ENCODE measurements at places on chromosomes 5 and 9.
A peak's percentile ranks its signal among the peaks of the same experiment; 100 is the strongest.

DNA sequence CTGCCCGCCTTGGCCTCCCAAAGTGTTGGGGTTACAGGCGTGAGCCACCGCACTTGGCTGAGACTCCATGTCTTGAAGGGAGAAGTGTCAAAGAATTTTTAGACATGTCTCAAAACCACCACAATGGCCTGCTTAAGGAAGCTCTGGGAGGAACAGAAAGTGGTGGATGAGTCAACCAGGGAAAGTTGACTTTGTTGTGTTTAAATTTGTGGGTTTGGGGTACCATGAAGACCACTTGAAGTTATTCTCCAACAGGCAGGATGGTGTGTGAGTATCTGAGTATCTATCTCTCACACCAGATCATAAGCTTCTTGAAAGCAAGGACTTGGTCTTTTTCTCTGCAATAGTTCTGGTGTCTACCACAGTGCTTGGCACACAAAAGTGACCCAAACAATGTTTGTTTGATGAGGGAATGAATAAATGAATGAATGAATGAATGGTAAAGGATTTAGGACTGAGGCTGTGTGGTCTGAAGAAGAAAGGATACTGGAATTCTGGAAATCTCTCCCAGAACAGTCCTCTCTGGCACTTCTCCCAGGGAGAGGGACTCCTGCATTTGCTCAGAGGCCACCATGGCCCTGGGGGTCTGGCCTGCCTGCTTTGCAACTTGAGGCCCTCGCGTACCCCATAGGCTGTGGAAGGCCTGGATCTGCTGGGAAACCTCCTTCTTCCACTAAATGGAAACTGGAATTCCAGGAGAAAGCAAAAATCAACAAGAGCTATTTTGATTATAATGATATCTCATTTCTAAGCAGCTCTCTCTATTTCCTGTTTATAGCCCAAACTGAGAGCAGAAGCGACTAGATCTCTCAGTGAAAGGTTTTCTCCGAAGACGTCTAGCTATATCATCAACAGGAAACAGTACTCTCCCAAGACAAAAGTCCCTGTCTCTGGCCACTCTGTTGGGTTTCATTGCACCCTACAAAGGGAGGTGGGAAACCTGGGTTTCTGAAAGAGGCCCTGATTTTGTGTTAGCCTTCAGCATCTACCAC, 187.9 kb downstream of the PALM2AKAP2 start:
- H3K4me3 ChIP-seq = no peak overlapping the region
- peaks cover 14% of the 10 kb centered on the region for H3K4me1 ChIP-seq
- H3K27me3 ChIP-seq = no peaks in the 10 kb centered on the region
- DNase-seq = no peak
- H3K27ac ChIP-seq = peak overlapping the region; percentile 64

DNA sequence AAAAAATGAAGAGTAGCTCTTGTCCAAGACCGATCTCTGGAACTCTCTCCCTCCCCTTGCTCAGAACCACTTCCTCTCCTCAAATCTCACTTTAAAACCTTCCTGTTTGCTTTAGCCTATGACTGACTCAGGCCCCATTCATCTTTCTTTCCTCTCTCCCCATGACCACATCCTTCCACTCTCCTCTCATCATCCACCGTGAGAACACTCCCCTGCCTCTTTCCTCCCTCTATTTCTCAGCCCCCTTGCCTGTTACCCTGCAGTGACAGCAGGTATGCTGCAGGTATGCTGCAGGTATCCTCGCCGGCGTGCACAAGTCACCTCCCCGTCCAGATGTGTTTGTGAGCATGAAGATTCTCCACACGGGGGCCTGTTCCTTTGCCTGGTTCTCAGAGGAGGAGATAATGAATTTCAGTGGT, 505.3 kb downstream of the CCDC171 start:
- peaks cover 23% of the 10 kb centered on the region for H3K4me1 ChIP-seq
- no peaks in the 10 kb centered on the region for H3K36me3 ChIP-seq
- H3K4me3 ChIP-seq = no peak overlapping the region

DNA sequence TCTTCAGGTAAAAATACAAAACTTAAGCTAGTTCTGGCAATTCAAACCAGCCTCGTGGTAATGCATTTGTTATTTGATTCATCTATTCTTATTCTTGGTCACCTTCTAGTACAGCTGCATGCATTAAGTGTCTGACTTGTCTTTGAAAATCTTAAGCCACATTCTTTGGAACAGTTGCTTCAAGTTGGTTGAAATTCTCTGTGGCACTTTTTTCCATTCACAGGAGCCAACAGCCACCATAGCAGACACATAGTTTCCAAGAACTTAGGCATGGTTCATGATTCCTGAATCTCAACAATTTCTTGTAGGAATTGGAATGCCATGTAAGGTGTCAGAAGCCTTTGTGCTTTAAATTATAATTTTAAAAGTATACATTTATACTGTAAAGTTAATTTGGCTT, 47.4 kb upstream of the MEF2C start:
- H3K36me3 ChIP-seq = no peaks in the 10 kb centered on the region
- H3K27me3 ChIP-seq = no peaks in the 10 kb centered on the region
- DNase-seq = no peak
- peaks cover 9% of the 10 kb centered on the region for H3K4me1 ChIP-seq
- H3K27ac ChIP-seq = no peak overlapping the region
- H3K4me3 ChIP-seq = no peak overlapping the region

GRCh38 chr5:78483809-78484521, 123.5 kb downstream of the SCAMP1 start:
- DNase-seq = no peak
- H3K36me3 ChIP-seq = peaks cover 28% of the 10 kb centered on the region
- H3K4me3 ChIP-seq = no peak overlapping the region

DNA sequence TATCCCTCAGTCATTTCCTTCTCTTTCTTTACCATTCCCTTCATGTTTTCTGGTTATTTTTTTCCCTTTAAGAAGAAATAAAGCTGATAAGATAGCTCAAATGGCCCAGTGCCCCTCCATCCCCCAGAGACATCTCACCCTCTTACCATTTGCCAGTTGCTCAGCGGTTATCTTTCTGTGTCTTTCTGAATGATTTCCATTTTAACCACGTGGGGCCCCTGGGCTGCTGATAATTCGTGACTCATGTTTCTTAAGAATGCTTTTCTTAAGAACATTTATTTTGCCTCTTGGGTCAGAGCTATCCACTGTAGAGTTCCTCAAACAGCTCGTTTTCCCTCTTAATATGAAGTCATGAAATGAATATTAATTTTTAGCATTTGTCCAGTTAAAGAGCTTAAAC, 147.8 kb downstream of the MAST4 start:
- no peaks in the 10 kb centered on the region for H3K27me3 ChIP-seq
- no peak overlapping the region for H3K4me3 ChIP-seq
- H3K4me1 ChIP-seq = peaks cover 11% of the 10 kb centered on the region
- H3K27ac ChIP-seq = peak overlapping the region; percentile 13
